ENCODE measurements at places on chromosomes 3 and 15. TPM values are rescaled to one million over a fixed set of nuclear protein-coding genes. Genes with fewer than 3 reads are reported as not detected.

The ZNF148 gene
- 30.7 TPM for total RNA-seq

The ATP10A gene
- 7.1 TPM for total RNA-seq

The GOLGA8T gene
- not detected for total RNA-seq

The RBPMS2 gene
- total RNA-seq: 1.4 TPM

The ESYT3 gene
- total RNA-seq: 0.05 TPM

Measured in SK-MEL-5 (cell line).